ENCODE measurements at places on chromosomes 11 and 22.
A peak's percentile ranks its signal among the peaks of the same experiment; 100 is the strongest.

GRCh38 chr22:40818192-40818746, 877 bp downstream of the SLC25A17 start:
- DNase-seq: no peak

DNA sequence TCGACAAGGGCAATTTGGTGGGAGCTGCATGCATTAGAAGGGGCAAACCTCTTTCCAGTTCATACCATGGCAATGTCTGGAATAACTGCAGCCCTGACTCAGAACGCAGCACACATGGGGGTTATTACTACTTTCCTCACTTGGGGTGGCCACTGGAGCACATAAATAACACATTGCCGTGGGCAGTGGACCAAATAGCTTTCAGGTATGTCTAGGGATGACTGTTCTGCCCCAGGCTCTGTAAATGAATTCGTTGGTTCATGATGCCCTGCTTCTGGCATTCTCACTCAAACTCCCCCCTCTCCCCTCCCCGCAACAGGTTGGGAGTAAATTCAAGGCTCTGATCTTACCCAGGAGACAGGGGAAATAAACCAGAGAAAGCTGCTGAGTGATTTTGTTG, 238.0 kb upstream of the PLET1 start:
- DNase-seq: no peak

- DNase-seq: no peak
These were observed at the start of gene LRRN4CL for GRCh38 chr11:62689421-62690183. LRRN4CL (minus strand) TSS chr11:62689530; CDS start chr11:62688508, 1,022 bp downstream.

GRCh38 chr22:37676736-37677492, 1.5 kb downstream of the LGALS1 start:
- DNase-seq: peak; percentile 90

DNA sequence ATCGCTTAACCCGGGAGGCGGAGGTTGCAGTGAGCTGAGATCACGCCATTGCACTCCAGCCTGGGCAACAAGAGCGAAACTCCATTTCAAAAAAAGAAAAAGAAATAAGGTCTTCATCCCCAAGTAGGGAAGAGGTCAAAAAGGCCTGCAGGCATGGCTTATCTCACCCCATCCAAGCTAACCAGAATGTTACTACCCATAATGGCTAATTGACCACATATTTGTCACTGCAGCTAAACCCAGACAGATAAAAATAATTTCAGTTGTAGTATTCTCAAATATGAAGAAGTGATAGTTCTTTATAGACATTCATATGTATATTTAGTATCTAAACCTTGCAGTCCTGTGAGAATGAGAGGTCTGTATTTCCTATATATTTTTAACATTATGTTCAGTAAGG, 17.8 kb downstream of the PIWIL4 start:
- DNase-seq: no peak

GRCh38 chr22:30301995-30302809, 12.9 kb upstream of the CASTOR1 start:
- no peak for DNase-seq

DNA sequence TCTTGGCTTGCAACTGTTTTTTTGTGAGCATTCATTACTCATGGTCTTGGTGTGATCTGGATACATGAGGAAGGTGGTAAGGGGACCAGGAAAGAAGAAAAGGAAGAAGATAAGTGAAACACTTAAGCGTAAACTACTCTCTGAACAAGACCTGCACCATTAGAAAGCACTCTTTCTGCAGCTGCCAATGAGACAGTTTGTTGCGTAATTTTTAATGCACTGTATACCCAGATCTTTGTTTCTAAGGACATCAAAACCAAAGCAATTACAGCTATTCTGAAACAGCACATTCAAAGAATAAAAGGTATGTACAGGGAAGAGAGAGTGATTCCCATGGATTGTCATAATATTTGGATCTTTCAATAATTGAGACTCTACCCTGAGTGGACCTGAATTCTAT, 147.4 kb downstream of the BLID start:
- DNase-seq: no peak

DNA sequence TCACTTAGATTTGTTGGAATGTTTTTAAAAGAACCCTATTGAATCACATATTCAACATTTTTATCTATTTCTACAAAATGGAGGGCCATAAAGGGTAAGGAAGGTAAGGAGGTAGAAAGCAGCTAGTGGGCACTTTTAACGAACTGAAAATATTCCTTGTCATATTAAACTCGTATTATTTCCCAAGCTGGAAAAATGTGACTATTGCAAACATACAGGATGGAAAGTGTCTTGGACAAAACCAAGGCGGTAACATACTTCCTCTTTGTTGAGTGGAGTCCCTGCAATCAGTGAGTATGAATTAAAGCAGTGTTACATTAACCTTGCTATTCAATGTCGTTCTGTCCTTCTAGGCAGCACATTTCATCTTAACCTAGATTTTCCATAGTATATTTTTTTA, 165.6 kb downstream of the RCN1 start:
- DNase-seq: no peak
